Lower lobe of right lung (tissue), 2 donors: ENCODE measurements at places on chromosomes 2 and 18. TPM values are rescaled to one million over a fixed set of nuclear protein-coding genes. Genes with fewer than 3 reads are reported as not detected.

The TUBA4A gene
- 35.0 TPM for total RNA-seq

DNA sequence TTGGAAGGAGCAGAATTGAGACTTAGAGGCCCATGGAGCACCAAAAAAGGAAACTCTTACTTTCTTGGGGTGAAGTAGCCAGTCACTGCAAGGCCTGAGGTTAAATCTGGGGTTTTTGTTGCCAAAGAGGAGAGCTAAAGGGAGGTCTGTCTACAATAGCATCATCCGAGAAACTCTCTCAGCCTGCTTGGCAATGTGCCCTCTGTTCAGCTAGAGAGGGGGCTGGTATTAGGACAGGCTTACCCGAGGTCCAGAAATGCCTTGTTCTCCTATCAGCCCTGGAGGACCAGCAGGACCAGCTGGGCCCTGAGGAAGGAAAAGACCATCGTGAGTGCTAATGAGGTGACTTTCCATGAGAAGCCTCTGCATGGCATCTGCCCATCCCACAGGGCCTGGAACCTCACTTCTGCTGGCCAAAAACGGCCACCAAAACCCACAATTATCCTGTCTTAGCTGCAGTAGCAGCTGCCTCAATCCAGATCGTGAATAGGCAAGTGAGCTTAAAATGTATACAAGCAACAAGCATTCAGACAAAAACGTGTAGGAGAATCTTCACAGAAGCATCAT, 61.6 kb downstream of the COL6A3 start:
- peaks cover 31% of the 10 kb centered on the region for H3K36me3 ChIP-seq
- no peak overlapping the region for H3K4me3 ChIP-seq
- H3K27ac ChIP-seq, result no peak overlapping the region
- H3K4me1 ChIP-seq, result no peaks in the 10 kb centered on the region
- no peaks in the 10 kb centered on the region for H3K27me3 ChIP-seq
- DNase-seq, result no peak

The BCS1L gene
- total RNA-seq, result 26.7 TPM

GRCh38 chr2:134462275-134462674, 208.4 kb downstream of the MGAT5 start:
- no peaks in the 10 kb centered on the region for H3K36me3 ChIP-seq
- no peak for DNase-seq
- H3K4me3 ChIP-seq, result no peak overlapping the region

DNA sequence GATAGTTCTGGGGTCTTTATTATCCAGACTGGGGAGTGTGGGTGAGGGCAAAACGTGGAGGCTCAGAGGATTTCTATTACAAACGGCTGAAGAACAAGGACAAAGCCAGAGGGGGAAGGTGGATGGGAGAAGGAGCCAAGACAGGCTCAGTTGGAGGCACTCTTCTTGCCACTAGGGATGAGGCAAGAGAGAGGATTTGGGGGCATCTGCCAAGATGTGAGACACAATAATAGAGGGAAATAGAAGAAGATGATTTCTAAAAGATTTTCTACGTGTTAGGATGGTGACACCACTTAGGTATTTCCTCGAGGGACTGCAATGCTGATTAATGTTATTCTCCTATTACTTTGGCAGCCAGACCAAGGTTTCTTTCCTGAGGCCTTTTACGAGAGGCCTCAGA, 71.8 kb downstream of the APOB start:
- DNase-seq, result no peak
- no peaks in the 10 kb centered on the region for H3K4me1 ChIP-seq
- no peaks in the 10 kb centered on the region for H3K27me3 ChIP-seq
- no peak overlapping the region for H3K4me3 ChIP-seq
- H3K36me3 ChIP-seq, result no peaks in the 10 kb centered on the region

The L3MBTL4 gene
- 16.9 TPM for total RNA-seq

GRCh38 chr18:57802213-57803102, 657 bp downstream of the ATP8B1 start:
- peaks cover 15% of the 10 kb centered on the region for H3K4me1 ChIP-seq
- peaks cover 15% of the 10 kb centered on the region for H3K27me3 ChIP-seq
- H3K36me3 ChIP-seq, result no peaks in the 10 kb centered on the region

DNA sequence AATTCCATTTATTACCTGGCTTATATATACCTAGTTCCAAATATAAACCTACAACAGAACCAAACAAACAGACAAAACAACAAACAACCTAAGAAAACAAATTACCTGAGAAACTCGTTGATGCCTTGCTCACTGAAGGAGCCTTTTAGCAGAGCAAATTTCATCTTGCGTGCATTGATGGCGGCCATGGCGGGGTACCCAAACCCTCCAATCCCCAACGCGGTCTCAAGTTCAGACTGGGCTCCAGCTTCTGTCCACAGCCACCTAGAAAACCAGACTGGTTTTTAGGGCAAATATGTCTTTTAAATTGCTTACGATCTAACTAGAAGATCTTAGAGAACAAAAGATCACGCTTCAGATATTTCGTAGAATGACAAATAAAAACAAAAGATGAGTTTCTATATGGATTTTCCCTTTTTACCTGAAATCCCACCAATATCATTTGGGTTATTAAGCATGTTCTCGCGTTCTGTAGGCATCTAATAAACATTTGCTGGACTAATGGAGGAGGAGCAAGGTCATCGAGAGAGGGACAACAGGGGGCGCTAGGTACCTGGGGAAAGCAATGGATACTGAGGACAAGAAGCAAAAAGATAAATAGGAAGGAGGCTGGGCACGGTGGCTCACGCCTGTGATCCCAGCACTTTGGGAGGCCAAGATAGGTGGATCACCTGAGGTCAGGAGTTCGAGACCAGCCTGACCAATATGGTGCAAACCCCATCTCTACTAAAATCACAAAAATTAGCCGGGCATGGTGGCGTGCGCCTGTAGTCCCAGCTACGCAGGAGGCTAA, 25.2 kb downstream of the PDIA6 start:
- peaks cover 100% of the 10 kb centered on the region for H3K36me3 ChIP-seq
- no peak overlapping the region for H3K4me3 ChIP-seq
- H3K4me1 ChIP-seq, result no peaks in the 10 kb centered on the region

The SPATA3 gene
- total RNA-seq, result not detected

- no peaks in the 10 kb centered on the region for H3K36me3 ChIP-seq
- no peak overlapping the region for H3K4me3 ChIP-seq
- H3K4me1 ChIP-seq, result peaks cover 38% of the 10 kb centered on the region
- no peaks in the 10 kb centered on the region for H3K27me3 ChIP-seq
Observed at GRCh38 chr2:191298306-191298705, 53.1 kb downstream of the MYO1B start.

DNA sequence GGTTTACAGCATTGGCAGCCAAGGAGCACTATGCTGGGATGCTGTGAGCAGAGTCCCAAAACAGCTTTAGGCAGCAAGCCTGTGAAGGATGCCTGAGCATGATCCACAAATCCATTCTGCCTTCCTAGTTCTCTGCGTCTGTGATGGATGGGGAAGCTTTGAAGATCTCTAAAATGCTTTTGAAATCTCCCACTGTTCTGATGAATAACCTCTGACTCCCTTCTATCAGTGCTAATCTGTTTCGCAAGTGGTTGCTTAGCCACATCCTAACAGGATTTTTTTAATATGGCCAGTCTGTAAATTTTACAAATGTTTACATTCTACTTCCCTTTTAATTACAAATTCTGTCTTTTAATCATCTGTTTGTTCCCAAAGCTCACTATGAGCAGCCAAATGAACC, 319.2 kb downstream of the GULP1 start:
- H3K27ac ChIP-seq, result no peak overlapping the region
- no peaks in the 10 kb centered on the region for H3K27me3 ChIP-seq
- DNase-seq, result no peak
- no peaks in the 10 kb centered on the region for H3K36me3 ChIP-seq
- H3K4me3 ChIP-seq, result no peak overlapping the region

DNA sequence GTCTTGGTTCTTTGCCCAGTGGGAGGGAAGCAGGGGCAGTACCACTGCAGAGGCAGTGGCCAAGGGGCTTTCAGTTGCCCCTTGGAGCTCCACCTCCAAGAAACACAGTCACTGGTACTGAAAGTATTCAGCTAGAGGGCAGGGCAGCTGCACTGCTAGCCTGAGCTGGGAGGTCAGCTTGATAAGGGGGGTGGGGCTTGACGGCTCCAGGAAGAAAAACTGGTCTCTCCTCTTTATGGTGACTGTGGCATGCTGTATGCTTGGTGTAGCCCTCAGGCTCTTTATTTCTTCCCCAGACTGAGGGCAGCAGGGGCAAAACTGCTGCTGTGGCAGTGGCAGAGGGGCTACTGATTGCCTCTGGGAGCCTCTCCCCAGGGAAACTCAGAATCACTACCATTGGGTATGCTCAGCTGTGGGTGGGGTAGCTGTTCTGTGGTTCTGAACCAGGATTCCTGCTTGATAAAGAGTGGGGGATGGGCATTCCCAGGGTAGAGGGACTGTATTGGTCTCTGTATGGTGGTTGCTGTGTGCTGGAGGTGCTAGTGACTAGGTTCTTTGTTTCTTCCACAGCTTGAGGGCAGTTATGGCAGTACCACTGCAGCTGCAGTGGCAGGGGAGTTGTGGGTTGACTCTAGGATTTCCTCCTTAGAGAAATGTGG, 134.6 kb upstream of the SCN7A start:
- no peaks in the 10 kb centered on the region for H3K4me1 ChIP-seq
- no peak overlapping the region for H3K4me3 ChIP-seq
- no peaks in the 10 kb centered on the region for H3K36me3 ChIP-seq

The NHEJ1 gene
- total RNA-seq, result 13.0 TPM

DNA sequence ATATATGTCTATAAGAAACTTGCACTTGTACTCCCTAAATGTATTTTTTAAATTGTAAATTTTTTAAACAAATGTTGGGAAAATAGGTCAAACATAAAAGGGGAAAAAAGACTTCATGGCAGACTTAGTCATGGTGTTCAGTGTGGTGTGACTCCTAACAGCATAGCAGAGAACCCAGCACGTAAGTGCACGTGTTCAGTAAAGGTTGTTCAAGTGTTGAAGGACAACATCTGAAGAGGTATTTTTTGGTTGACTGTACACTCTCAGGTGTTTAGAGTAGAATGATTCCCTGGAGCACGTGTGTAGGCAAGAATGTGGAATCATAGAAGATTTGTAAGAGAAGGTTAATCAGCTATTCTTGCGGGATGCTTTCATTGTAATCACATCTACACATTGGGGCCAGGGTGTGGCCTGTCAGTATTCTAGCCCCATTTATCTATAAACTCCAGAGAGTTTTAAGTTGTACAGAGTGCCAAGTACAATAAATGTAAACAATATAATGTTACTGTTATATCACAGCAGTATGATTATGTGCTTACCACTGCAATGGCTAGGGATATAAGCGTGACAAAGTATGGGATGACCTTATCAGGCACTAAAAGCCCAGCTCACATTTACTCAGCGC, 106.8 kb downstream of the CRIM1 start:
- no peak overlapping the region for H3K27ac ChIP-seq
- DNase-seq, result no peak
- peaks cover 40% of the 10 kb centered on the region for H3K4me1 ChIP-seq
- no peak overlapping the region for H3K4me3 ChIP-seq
- peaks cover 26% of the 10 kb centered on the region for H3K36me3 ChIP-seq

The TRPM8 gene
- total RNA-seq, result not detected
